ENCODE measurements at places on chromosomes 2 and 18.

- DNase-seq = no peak
Measured at GRCh38 chr2:165601928-165602521, 132.5 kb downstream of the CSRNP3 start.

GRCh38 chr2:12773586-12774394 lies 57.1 kb downstream of the TRIB2 start:
- no peak for DNase-seq

DNA sequence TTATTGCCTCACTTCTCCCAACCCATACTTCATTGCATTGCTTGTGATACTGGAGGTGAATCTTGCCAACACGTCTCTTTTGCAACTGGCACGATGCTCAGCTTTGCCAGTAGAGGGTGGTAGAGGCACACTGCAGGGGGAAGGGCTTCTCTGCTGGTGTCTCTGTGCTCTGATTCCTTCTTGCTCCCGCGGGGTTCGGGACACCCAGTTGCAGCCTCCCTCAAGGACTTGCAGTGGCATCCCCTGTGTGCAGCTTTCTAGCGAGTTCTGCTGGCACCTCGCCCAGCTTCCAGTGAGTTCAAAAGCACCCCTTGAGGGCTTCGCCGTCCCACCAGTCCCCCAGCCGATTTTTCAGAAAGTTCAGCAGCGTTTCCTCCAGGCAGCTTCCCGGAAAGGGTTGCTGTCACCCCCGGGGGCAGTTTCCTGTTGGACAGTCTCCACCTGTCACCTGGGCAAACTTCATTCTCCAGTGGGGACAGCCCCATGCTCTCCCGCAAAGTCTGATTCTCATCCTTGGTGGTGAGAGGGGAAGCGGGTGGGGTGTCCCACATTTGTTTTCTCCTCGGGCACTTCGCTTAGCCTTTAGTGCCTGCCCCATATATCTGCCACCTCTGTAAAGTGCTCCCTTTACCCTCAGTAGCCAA lies 35.4 kb upstream of the EN1 start:
- DNase-seq = peak; percentile 49

DNA sequence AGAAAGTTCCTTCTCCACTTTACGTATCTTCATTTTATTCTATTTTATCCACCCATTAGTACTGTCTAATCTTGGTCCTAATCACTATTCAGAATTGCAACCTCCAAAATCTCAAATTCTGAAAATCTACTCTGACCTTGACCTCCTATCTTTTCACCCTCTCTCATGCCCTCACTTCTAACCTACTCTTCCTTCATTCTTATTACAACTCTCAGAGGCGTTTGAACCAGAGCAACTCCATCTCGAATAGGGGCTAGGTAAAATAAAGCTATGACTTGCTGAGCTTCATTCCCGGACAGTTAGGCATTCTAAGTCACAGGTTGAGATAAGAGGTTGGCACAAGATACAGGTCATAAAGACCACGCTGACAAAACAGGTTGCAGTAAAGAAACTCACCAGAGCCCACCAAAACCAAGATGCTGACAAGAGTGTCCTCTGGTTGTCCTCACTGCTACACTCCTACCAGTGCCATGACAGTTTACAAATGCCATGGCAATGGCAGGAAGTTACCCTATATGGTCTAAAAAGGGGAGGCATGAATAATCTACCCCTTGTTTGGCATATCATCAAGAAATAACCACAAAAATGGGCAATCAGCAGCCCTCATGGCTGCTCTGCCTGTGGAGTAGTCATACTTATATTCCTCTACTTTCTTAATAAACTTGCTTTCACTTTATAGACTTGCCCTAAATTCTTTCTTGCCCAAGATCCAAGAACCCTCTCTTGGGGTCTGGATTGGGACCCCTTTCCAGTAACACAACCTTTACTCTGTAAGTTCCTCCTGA lies 11.4 kb downstream of the CCDC88A start:
- no peak for DNase-seq

GRCh38 chr2:52976143-52976949 lies 791.3 kb upstream of the CHAC2 start:
- DNase-seq = no peak

DNA sequence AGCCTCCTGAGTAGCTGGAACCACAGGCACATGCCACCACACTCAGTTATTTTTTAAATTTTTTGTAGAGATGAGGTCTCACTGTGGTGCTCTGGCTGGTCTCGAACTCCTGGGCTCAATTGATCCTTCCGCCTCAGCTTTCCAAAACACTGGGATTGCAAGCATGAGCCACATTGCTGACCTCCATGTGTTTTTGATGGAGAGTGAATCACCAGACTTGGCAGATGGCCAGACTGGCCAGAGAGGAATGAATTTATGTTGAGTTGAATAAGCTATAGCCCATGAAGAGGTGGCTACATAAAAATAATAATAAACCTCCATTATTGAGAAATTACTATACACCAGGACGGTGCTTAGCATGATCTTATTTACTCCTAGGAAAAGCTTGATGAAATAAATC lies 91.5 kb downstream of the MREG start:
- DNase-seq = no peak
